ENCODE measurements at places on chromosomes 11 and 22.

- DNase-seq, result no peak
Observed at GRCh38 chr11:134380785-134381184, 31.3 kb downstream of the B3GAT1 start.

GRCh38 chr11:19200410-19201201 lies 1.2 kb downstream of the CSRP3 start:
- DNase-seq, result peak; percentile 44

DNA sequence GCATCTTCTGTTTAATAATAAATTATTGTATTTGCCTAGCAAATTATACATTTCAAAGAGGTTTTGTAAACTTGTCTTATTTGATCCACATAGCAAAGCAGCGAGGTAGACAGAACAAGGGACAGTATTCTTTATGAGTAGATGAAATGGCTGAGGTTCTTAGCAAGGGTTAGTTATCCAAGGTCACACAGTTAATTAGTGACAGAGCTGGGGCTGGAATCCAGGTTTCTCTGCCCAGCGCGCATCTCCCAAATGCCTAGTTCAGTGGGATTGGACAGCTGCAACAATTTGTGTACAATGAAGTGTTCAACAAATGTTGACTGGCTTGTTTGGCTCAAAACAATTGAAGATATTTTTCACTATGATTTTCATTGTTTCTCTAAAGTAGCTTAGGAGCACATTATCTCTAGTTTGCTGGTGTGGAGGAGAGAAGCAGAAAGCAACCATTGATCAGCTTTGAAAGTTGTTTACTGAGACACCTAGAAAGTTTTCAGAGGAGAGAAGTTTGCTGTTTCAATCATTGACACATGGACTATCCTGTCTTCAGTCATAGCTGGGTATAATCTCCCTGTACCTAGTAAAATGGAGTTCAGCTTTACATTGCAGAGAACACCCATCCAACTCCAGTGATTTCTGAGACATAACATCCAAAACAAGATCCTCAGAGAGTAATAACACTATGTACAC lies 270.6 kb downstream of the FAT3 start:
- no peak for DNase-seq

GRCh38 chr11:86488553-86488952 lies 113.9 kb downstream of the CCDC81 start:
- no peak for DNase-seq

DNA sequence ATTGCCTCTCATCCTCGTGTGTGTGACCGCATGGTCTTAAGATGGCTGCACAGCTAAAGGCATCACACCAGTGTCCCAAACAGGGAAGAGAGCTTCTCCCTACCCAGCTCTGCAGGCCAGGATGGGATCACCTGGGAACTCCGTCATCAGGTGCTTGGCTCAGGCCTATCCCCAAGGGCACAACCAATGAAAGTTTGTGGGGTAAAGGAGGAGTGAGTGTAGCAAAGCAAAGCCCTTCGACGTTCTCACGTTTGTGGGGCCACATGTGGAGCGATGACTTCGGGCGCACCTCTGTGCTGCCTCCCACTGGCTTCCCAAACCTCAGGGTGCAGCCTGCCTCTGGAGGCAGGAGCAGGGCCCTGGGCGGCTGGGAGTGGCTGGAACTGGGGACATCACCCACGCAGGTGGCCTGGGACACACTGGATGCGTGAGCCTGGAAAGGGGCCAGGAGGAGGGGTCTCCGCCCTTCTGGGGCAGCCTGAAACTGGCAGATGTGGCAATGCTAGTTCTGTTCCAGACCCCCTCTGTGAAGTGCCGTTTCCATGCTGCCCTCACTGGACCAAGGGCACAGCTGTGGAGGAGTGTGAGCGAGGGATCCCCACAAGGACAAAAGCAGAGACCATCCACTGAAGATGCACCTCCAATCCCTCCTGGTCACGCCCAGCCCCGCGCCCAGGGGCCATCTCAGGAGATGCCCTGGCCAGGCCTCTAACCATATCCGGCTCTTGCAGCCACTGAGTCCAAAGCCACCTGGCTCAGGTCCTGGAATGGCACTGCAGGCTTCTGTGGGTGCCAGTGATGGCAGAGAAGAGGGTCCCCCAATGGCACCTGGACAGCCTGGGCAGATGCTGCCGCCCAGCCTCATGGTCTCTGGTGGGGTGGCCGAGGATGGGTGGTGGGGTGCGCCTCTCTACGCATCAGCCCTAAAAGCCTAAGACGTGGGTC lies 30.6 kb upstream of the GAL start:
- DNase-seq, result no peak

DNA sequence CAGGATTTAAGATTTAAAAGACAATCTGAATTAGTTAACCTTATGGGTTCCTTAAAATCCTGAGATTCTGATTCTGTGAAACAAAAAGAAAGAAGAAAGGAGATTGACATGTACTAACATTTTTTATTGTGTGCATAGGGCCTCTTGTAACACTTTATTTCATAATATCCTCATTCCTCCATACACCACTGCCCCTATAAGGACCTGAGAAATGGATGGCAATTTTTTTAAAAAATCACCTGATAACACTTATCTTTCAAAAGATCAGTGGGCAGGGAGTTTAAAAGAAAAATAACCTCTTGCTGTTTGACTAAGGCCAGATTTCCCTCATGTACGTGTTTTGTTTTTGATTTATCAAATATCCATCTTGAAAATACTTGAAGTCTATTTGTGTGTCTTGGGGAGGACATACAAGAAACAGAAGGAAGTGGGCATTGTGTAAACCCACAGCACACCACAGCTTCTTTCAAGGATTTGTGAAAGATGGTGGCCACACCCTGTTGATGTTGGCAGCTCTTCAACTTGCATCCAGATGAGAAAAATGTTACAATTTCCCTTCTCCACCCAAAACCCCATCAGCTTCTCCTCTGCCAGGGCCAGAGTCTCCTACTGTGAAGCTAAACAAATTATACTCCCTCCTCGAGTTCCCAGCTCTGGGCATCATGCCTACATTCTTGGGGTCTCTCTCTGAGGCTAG lies 35.0 kb upstream of the MPEG1 start:
- DNase-seq, result peak; percentile 52
